ENCODE measurements at places on chromosomes 7 and 10.

DNA sequence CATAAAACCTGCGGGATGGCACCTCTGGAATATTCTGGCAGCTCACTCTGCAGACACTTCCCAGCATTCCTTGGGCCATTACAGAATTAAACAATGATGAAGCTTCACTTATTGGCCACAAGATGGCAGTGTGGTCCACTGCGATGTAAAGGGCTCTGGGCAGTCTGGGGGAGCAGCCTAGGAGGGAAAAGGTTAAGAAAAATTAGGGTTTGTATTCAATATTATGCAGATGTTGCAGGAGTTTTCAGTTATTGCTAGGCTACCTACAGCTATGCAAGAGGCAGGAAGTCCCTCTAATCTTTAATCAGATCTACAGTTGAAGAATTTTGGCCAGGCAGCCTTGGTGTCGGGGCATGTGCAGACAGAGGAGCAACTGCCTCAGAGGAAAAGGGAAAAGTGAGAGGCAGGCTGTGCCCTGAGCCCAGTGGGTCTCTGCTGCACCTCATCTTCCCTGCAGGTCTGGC lies 233.2 kb upstream of the PRSS1 start:
- DNase-seq: peak; percentile 65

DNA sequence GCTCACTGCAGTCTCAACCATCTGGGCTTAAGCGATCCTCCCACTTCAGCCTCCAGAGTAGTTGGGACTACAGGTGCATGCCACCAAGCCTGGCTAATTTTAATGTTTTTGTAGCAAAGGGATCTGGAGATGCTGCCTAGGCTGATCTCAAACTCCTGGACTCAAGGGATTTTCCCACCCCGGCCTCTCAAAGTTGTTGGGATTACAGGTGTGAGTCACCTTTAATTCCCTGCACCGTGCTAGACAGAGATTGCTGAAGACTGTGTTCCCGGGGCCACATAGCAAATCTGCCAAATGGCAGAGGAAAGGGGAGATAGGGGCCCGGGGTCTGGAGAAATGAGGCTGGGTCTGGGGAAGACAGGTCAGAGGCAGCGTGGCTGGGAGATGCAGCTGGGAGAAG lies 20.6 kb upstream of the PSMG3 start:
- no peak for DNase-seq

DNA sequence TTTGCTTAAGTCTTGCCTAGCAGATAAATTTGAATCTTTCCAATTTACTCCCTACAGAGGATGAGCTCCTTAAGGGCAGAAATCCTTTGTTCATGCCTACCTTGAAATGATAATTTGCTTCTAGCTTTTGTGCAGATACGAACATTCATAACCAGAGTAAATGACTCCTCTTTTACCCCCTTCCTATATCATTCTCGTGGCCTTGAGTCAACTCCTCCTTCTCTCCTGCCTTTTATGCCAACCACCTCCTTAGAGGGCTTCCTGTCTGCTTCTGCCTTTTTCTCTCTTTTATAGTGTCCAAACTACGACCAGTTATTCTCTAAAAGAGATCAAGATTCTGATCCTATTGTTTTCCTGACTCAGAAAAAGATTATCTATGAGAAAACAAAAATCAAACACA lies 36.4 kb downstream of the MYPN start:
- DNase-seq: no peak

DNA sequence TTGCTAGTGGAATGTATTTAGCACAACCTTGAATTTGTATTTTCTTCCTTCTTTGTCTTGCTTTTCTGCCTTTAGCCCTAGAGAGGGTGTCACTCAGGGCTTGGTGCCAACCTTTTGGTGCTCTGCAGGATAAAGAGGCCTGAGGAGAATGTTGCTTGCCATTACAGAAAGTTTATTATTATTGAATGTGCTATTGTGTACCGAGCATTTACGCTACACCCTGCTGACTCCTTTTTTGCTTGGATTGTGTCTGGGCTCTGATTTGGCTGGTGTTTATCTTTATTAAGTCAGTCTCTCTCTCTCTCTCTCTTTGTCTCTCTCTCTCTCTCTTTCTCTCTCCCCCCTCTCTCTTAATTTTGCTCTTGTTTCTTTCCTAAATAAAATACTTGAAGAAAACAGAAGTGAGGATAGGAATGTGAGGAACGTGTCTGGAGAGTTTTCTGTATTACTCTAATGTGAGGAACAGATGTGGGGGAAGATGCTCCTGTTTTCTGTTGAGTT lies 284.4 kb upstream of the PHYHIPL start:
- DNase-seq: no peak

DNA sequence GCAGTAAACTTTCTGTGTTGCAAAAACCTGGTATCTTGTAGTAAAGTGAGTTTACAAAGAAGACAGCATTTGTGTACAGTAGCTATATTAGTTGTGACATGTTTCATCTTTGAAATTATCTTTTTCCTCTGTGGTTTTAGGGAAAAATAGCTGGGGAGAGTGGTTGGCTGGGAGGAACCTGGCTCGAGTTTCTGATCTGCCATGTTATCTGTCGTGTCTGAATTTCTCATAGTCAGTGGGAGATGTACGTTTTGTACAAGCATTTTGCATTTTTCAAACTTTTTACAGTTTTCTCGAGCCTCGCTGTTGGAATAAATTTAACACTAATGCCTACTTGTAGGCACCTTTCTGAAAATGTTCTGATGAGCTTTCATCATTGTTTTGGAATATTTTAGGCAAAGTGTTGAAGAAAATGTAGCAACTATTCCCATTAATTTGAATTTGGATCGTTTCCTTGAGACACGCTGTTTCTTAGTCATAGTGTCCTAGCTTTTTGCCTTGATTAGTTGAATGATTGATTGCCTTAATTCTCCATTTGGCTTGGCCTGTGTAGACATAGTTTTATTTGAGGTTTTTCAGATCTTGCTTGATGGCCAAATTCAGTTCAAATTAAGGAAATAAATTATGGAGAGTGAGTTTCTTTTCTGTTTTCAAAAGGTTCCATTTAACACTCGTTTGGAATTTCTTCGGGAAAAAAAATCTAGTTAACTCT lies 65.1 kb downstream of the CAMK1D start:
- no peak for DNase-seq

- no peak for DNase-seq
Measured at GRCh38 chr10:85946713-85947326, 419.8 kb downstream of the GRID1 start.

- no peak for DNase-seq
Measured at GRCh38 chr10:19294233-19294632, 245.6 kb downstream of the MALRD1 start.

DNA sequence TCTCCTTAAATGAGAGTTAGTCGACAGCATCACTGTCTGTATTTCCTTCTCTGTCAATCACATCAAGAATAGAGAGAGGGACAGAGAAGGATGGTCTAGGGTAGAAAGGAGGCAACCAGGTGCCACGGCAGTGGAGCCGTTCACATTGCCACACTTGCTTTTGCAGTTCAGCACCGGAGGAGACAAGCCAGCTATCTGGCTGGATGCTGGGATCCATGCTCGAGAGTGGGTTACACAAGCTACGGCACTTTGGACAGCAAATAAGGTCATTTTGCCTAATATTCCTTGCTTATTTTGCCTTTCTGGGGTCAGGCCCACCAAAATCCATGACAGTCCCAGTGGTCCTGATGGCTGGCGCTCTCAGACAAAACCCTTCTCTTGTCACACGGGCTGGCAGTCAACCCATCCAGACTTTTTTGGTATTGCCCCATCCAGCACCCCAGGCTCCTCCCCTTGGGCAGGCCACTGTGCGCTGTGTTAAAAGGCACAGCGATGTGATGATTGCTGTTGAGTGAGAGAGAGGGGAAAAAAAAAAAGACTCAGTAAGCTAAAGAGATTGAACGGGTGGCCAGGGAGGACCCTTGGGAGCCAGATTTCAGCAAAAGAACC lies 8.4 kb downstream of the CPA2 start:
- no peak for DNase-seq

GRCh38 chr7:11507929-11508328 lies 324.1 kb downstream of the THSD7A start:
- no peak for DNase-seq

GRCh38 chr7:2629746-2630681 lies 1.8 kb upstream of the TTYH3 start:
- DNase-seq: peak; percentile 94

- no peak for DNase-seq
Measured at GRCh38 chr7:16436306-16436705, 15.0 kb upstream of the CRPPA start.

DNA sequence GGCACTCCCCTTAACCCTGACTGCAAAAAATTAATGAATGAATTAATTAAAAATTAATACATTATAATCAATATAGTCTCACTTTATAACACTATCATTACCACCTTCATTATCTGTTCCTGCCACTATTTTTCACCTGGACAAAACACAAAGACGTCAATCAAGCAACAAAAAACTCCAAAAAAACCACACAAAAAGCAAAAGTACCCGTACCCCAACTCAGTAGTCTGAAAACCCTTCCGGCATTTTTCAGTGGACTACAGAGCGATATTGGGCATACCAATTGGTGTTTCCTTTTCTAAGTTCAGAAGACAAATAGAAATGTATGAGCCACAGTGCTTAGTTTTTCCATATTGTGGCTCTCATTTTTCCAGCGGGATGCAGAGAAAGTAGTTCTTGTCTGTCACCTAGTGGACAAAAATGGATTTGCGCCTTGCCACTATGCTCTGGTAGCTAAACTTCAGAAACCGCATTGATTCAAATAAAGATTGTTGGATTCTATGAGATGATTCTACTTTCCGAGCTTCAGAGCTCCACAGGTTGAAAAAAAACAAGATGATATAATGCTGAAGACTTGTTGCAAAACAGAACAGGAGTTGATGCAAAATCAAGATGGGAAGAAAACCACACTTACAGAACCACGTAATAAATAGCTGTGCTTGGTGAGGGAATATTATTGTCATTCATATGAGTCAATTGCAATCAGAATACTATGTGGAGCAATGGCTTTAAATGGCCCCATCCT lies 50.6 kb upstream of the ITGB1 start:
- peak; percentile 87 for DNase-seq

GRCh38 chr10:31136930-31137885 lies 105.5 kb upstream of the ZNF438 start:
- no peak for DNase-seq

DNA sequence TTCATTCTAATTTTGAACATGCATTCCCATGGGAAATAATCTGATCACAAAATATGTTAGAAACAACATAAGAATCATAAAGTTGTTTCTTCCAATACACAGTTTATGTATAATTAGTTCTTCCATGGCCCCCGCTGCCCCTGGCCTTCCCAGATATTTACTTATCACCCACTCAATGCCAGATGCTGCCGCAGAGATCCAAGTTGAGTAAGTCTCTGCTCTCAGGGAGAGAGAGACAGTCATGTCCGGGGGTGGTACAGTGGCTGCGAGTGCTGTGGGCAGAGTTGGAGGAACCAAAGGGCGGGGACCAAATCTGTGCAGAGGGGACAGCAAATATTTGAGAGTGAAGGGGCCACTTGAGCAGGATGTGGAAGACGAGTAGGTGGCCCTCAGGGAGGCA lies 37.1 kb downstream of the COL26A1 start:
- no peak for DNase-seq

GRCh38 chr10:79507440-79508167 lies 4.7 kb upstream of the EIF5AL1 start:
- no peak for DNase-seq

- DNase-seq: no peak
Measured at GRCh38 chr10:110979611-110980010, 60.2 kb downstream of the SHOC2 start.

- no peak for DNase-seq
Measured at GRCh38 chr10:127866276-127867013, 26.3 kb downstream of the CLRN3 start.

GRCh38 chr7:46115410-46115809 lies 194.3 kb upstream of the IGFBP3 start:
- no peak for DNase-seq

- no peak for DNase-seq
Measured at GRCh38 chr10:126972635-126973414, 67.6 kb downstream of the DOCK1 start.

DNA sequence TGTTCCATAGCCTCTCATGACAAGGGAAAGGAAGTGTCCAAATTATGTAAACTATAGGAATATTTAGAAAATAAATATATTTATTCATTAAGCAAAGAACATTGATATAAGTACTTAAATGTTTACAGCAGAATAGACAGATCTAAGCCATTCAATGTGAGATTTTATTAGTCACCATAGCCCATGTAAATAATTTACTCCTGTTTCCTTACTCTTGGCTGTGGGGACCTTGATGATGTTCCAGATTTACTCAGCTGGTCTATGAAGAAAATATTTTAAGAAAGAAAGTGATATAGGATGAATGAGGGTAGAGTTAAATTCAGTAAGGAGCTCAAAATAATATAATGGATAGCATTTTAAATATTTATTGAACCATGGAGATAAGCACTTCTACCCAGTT lies 442.6 kb upstream of the KLF6 start:
- no peak for DNase-seq

GRCh38 chr7:40937879-40938278 lies 765.0 kb downstream of the INHBA start:
- DNase-seq: no peak

DNA sequence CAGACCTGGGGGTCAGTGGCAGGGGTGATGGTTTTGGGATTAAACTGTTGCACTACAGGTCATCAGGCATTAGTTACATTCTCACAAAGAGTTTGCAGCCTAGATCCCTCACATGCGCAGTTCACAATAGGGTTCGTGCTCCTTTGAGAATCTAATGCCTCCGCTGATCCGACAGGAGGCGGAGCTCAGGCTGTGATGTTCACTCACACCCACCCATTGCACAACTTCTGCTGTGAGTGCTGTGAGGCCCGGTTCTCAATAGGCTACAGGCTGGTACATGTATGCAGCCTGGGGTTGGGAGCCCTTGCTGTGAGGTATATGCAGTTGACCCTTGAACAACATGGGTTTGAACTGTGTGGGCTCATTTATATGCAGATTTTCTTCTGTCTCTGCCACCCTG lies 416.4 kb downstream of the GFRA1 start:
- no peak for DNase-seq

- no peak for DNase-seq
Measured at GRCh38 chr10:97522071-97522470, 23.3 kb downstream of the UBTD1 start.

DNA sequence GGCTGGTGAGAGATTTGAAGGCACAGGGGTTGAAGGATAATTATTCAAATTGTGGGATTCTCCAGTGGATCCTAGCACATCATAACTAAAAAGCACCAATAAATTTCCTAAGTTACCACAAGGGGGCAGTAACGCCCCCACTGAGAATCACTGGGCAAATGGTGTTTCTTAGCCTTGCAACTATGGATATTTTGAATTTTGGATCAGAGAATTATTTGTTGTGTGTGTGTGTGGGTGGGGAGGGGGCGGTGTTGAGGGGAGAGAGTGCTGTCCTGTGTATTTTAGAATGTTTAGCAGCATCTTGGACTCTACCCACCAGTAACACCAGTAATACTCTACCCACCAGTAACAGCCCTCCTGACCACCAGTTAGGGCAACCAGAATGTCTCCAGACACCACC lies 63.3 kb upstream of the PRKG1 start:
- no peak for DNase-seq

GRCh38 chr10:91557651-91558111 lies 75.2 kb downstream of the PPP1R3C start:
- DNase-seq: no peak

Data from cerebellar cortex (tissue), 1 donor.